ENCODE measurements at places on chromosomes 5 and 9.

DNA sequence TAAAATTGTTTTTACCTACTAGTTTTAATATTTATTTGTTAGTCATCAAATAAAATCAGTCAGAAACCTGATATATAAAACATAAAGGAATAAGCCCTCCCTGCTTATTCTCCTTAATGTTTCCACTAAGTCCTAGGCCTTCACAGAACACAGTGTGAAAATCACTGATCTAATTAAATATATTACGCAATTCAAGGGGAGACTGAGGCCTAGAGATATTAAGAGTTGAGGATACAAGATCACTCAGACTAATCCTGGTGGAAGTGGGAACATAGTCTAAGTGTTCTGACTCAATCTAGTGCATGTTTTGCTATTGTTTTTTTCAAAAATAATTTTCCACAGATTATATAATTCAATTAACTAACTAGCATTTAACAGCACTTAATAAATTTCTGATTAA is 401.1 kb downstream of the SLCO4C1 start:
- no peak for DNase-seq

- peak; percentile 20 for DNase-seq
Observed at GRCh38 chr9:107487521-107488374, 1.8 kb downstream of the KLF4 start.

GRCh38 chr5:55234121-55234700 is 803 bp upstream of the CCNO start:
- no peak for DNase-seq

DNA sequence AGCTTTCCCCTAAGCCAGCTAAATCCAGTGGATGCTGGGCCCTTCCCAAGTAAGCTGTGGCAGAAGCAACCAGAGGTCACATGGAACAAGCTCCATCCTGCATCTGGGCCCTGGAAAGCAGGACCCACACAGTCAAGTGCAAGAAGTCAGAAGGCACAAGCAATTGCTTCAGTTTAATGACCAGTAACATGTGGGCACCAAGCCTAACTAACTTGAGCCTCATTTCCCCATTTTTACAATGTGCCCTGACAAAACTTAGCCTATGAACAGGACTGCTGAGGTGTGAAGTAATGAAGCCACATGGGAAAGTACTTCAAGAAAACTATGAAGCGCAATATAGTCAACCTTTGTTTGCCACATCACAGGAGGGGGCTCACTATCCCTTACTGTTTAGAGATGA is 90.5 kb downstream of the TLE1 start:
- no peak for DNase-seq

GRCh38 chr9:121439711-121440664 is 59.7 kb downstream of the GGTA1 start:
- no peak for DNase-seq

DNA sequence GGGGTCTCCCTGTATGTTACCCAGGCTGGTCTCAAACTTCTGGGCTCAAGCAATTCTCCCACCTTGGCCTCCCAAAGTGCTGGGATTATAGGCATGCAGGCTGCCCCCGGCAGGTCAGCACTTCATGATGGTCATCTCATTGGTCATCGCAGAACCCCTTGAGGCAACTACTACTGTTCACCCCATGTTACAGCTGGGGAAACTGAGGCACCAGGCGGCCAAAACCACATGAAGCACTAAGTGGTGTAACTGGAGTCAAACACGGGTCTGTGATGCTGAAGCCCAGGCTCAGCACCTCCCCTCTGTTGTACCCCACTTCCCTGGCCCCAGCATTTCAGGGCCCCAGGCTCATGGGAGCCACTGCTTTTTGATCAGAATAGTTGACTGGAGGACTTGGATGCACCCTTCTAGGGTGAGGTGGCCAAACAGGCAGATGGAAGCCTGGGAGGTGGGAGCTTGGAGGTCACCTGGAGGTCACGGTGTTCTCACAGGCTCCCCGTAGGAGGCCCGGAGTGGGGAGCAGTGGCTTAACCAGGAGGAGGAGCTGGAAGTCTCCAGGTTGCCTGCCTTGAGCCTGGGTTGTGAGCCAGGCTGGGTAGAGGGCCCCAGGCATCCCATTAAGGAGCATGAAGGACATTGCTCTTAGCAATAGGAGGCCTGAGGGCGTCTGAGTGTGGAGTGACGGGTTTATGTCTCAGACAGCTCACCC is 57.3 kb upstream of the RPL26L1 start:
- DNase-seq, result no peak

DNA sequence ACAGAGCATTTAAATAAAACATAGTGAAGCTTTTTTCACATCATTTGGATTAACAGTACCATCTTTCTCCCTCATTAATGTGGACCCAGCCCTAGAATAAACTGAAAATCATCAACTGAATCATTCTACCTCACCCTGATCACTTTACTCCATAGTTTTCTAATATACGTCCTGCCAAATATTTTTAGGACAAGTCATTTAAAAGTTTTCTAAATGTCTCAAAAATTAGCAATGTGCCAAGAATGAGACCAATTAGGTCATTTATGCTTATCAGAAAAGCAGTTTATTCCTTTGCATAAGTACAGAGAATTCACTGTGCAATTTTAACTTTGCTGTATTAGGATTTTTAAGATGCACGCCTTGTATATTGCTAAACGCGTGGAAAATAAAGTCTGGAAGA is 284.4 kb downstream of the PIK3R1 start:
- no peak for DNase-seq

DNA sequence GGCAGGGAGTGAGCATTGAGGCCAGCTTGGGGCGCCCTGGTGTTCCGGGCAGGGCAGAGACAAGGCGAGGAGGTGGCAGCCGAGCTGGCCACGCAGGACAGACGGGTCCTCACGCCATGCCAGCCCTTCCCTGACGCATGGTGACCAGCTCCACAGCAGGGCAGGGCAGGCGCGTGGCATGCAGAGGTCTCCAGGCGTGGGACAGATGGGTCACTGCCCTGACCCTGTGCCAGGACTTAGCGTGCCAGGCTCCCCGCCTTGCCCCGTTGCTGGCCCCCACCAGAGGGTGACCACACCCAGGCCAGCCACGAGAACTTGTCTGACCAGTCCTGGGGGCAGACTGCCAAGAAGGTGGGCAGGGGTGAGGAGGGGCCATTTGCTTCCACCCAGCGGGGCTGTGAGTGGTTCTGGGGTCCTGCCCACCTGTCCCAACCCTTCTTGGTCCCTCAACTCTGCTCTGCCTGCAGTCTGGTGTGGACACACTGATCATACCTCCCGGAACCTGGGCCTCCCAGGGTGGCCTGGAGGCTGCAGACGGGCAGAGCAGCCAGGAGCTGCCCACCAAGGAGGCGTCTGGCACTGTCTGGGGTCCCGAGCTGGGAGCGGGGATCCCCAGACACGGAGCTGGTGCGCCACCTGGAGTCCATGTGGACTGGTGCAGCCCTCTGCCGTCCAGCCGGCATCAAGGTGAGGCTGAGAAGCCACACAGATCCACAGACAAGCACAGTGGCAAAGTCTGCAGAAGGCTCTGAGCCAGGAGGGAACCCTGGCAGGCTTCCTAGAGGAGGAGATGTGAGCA is at the start of gene RNF224:
Gene RNF224, plus strand, starts transcription at position 449 of the 799 bp plus-strand sequence. CDS start 834 bp downstream, outside the sequence.
- peak; percentile 91 for DNase-seq

GRCh38 chr5:173858021-173858669 is 30.0 kb upstream of the CPEB4 start:
- DNase-seq, result no peak

- no peak for DNase-seq
Observed at GRCh38 chr5:9166202-9167112, 379.4 kb downstream of the SEMA5A start.

DNA sequence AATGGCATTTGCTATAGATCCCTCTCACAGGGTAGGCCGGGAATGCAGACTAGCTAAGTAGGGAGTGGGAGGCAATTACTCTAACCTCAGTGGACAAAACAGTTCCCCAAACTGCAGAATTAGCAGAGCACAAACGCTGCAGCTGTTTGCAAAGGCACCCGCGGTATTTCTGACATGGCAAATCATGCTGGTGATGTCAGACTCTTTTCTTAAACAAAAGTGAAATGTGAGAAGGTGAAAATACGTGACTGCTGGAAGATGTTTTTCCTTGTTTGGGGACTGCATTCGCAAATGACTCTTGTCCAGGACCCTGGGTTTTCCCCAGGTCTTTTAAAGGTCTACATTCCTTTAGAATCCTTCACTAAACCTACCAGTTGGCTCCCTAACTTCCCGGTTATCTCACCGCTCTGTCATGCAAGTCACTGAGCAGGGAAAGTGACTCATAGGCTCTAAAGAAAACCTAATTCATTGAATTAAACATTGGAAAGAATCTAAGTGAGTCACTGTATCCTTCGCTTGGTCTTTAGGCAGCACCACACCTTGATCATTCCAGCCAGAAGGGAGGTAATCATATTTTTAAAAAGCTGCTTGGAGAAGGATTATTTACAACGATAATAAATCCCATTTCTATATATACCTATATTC is 91.5 kb upstream of the DNAH5 start:
- DNase-seq, result no peak

DNA sequence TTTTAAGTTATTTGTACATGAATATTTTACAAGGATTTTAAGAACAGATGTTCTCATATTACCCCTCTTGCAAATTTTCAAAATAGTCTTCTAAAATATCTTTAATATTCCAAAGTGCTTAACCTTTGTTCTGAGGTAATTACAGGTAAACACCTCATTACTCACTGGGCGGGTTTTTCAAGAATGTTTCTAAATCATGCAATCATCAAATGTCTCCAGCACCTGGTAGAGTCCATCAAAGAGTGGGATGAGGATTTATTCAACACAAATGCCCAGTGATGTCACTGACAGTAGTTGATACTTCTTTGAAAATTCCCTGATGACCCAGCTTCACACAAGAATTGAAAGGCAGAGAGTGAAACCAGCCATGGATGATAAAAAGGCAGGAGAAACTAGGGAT is 114.4 kb downstream of the SEC61B start:
- no peak for DNase-seq

- no peak for DNase-seq
Observed at GRCh38 chr5:93018461-93018860, 562.6 kb downstream of the NR2F1-AS1 start.

GRCh38 chr9:133690081-133690561 is 48.0 kb downstream of the SARDH start:
- no peak for DNase-seq

DNA sequence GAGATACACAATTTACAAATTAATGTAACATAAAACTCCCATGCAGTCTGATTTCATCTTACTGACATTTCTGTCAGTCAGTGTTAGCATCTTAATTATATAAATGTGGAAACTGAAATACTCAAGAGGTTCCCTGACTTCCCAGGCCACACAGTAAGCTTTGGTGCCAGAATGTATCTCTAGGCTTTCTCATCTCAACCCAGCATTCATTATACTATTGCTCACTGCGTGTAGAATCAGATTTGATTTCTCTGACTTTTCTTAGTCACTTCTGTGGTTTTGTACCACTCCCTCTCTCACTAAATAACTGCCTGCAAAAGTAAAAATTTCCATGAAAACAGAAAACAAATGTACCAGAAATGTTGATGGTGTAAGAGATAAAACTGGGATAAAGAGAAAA is 31.7 kb upstream of the CDKN2B start:
- no peak for DNase-seq

DNA sequence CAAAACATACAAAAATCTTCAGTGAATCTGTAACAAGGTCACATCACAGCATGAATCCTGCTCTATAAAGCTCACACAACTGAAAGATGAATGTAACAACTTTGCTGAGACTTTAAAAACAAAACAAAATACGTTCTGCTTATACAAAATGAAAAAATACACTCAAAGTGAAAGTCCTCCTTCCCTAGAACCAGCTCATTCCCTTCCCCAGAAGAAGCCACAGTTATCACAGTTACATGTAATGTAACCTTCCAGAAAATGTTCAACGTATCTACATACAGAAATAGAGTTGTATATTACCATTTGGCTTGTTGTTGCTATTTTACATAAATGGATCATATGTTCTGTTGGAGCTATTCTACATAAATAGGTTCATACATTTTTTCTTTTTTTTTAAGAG is 2.6 kb downstream of the AUH start:
- DNase-seq, result no peak

- no peak for DNase-seq
Observed at GRCh38 chr5:76849419-76850291, at the start of gene S100Z. S100Z (plus strand) TSS chr5:76850014; CDS start chr5:76875360, 25,346 bp downstream.

DNA sequence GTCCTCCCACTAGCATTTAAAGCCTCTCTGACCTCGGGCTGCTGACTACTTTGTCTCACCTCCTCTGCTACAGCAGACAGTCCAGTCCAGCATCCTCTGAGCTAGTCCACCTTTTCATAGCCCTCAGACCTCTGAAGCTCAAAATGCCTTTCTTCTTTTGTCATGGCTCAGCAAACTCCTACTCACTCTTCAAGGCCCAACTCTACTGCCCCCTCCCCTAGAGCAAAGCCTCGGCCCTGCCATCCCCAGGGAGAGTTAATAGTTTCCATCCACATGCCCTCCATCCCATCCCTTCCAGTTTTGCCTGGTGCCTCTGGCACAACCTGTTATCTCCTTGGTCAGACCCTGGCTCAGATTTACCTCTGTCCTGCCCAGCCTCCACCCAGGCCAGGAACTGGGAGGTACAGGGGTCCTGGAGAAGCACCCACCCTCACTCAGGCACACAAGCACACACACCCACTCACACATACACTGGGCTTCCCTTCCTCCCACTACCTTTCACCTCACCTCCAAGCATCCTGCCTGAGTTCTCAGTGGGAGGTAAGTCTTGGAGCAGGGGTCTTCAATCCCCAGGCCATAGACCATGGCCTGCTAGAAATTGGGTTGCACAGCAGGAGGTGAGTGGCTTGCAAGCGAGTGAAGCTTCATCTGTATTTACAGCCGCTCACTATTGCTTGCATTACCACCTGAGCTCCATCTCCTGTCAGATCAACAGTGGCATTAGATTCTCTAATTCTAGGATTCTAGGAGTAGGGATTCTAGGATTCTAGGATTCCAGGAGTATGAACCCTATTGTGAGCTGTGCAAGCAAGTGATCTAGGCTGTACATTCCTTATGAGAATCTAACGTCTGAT is 18.1 kb downstream of the PDLIM4 start:
- DNase-seq, result no peak

- DNase-seq, result no peak
Observed at GRCh38 chr5:69504036-69504435, 11.4 kb downstream of the OCLN start.

- no peak for DNase-seq
Observed at GRCh38 chr9:120910643-120911042, 16.0 kb downstream of the TRAF1 start.

- no peak for DNase-seq
Observed at GRCh38 chr5:8560776-8561175, 691.8 kb downstream of the MTRR start.

DNA sequence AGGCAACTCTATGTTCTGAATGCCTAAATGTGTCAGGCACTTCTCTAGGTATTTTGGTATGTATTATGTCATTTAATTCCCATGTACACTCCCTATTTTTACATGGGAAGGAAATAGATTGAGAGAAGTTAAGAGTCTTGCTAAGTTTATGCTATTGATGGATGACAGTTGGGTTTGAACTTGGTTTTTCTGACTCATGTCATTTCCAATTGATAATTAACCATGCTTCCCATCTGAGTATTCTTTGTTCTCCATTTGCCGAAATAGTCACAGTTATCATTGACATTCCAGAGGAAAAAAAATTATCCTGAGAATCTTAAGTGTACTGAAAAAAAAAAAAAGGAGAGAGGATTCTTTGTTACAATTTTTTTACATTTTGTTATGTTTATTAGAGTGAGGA is 23.1 kb upstream of the DMRTA1 start:
- no peak for DNase-seq

- DNase-seq, result no peak
Observed at GRCh38 chr9:135176284-135176683, 88.8 kb downstream of the OLFM1 start.
